C1 segment of cervical spinal cord (tissue), 14 donors: ENCODE measurements at places on chromosomes 7 and 10.
A peak's percentile ranks its signal among the peaks of the same experiment; 100 is the strongest.

DNA sequence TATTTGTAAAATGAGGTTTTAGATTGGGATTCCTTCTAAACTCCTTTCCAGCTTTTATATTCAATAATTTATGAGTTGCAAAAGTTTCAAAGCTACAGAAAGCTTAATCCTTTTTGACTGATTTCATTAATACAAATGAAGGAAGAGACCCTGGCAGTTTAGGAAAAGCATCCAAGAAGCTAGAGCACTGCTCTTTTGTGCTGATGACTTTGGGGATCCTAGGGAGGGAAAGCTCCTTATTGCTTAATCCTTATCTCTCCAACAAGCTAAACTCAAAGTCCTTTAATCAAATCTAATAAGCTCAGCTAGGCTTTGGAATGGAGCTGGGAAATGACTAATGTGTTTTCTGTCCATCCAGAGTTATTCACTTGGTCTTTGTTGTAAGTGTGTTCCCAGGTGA is 285.4 kb downstream of the ACTR3B start:
- DNase-seq, result no peak

DNA sequence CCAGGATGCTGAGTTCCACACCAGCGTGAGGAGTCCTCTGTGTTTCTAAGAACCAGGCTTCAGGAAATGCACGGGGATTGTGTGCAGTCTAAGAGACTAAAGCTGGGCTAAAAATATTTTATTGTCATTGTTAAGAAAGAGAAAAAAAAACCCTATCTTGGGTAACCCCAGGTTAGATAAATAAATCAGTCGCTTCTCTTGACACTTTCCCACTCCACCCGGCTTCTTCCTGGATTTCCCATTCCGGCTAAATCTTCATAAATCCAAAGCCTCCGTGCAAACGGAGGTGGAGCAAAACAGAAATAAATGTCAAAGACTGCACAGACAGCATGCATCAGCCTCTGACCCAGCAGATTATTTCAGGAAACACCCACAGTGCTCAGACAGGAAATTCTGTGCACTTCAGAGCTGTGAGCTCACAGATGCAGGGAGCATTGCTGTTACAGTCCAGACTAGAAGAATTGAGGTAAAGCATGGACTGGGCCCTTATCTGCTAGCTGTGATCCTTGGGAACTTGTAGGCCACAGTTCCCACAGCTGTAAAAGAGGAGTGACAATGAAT is 44.8 kb upstream of the GRID1 start:
- peak; percentile 18 for DNase-seq

DNA sequence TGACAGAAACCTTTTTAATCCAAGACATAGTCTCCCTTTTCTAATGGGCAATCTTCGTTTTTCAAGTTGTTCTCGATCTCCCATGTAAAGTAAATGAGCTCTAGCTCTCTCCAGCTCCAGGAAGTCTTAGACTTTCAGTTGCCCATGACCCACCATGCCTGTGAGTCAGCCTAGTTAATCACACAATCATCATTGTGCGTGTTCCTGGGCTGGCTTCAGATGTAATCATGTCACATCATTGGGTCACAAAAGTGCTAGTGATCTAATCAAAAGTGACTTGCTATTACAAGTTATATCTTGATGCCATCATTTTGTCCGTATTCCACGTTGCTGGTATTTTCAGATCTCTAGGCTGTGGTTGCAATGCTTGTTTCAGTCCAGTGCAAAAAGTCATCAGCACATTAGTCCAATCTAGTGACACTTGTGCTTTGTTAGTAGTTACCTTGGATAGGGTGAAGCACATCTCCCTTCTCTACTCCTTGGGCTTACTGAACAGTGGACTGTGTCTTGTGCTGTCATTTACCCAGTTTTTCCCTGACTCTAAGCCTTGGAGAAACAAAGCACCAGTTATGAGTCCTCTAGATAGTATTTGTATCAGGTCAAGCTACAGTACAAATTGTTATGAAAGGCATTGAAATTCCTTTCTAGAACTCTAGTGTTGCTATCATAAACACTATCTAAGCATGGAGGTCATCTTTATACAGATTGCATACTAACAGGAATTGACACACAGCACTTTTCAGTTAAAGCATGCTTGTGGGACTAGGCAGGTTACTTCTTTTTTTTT is 316.6 kb downstream of the GFRA1 start:
- DNase-seq, result no peak

- no peak for DNase-seq
These were observed 158.8 kb upstream of the KLF6 start for GRCh38 chr10:3943695-3944257.

- no peak for DNase-seq
These were observed at the start of gene IGF2BP3 for GRCh38 chr7:23470330-23471105. Gene IGF2BP3, minus strand, starts transcription at chr7:23470491. Its CDS starts 381 bp downstream, at chr7:23470110.

GRCh38 chr10:522350-522749 is 167.1 kb downstream of the DIP2C start:
- DNase-seq, result no peak

DNA sequence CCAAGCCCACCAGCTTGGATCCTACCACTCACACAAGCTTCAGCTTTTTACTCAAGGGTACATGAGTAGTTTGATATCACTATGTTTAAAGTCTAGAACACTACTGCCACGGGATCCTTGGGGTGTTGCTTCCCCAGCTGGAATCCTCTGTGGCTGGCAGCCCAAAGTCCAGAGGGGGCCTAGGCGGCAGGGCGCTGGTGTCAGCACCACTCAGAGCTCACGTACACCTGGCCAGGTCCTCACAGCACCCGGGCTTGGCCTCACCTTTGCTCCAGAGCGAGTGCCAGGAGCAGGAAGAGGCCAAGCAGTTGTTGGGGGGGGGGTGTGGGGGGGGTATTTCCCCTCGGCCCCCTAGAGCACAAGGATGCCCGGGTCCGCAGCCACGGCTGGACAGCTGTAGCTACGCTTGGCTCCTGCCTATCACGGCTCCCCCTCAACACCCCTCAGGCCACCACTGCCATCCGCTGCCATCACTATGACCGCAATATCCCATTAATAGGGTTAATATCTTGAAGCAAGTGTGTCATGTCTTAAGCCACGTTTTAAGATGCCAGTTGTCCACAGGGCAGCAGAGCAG is 17.0 kb downstream of the ZDHHC6 start:
- no peak for DNase-seq

DNA sequence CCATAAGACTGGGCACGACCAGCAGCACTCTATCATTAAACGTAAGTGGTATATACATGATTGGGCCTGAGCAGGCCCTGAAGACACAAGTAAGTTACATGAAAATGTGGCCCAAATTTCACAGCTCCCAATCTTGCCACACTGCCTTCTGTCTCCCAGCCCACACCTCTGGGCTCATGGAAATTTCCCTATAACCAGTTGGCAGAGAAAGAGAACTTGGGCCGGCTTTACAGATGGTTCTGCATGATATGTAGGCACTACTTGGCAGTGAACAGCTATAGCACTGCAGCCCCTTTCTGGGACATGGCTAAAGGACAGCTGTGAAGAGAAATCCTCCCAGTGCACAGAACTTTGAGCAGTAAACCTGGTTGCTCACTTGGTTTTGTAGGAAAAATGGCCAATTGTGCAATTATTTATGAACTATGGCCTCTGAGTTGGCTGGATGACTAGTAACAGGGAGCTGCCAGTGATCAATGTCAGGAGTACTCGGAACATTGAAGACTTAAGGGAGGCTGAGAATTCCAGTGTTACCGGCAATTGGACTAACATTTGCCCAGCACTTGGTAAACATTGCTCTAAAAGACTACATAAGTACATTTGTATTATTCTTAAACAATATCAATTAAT is 1006.6 kb upstream of the LRRN3 start:
- no peak for DNase-seq

DNA sequence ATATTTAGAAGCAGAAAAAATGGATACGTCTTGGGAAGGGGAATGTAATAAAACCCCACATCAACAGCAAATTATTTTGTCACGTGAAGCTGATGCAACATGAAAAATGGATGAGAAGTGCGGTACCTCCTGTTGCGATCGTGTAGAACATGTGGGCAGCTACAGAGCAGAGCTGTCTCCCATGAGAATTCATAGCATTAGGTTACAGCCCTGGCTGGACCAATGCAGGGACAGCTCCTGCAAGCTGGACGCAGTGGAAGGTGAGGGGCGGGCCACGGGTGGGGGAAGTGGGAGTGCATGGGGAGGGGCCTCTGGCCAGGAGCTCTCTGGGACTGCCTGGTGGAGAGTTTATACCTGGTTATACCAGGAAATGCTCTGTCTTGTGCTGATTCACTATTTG is 120.3 kb downstream of the GATA3 start:
- no peak for DNase-seq

DNA sequence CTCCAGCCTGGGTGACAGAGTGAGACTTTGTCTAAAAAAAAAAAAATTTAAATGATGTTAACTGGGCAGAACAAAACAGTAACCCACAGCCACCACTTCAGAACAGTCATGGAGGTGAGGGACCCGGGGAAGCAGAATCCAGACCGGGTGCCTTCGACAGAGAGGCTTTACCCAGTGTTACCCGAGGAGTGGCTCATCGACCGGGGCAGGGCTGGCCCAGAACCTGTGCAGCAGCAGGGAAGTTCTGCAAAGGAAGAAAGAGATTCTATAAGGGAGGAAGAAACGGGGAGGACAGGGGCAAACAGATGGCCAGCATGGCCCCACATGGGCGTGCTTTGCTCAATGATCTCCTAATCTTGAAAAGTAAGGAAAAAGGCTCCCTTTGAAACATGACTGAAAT is 26.0 kb upstream of the UBE3C start:
- no peak for DNase-seq

DNA sequence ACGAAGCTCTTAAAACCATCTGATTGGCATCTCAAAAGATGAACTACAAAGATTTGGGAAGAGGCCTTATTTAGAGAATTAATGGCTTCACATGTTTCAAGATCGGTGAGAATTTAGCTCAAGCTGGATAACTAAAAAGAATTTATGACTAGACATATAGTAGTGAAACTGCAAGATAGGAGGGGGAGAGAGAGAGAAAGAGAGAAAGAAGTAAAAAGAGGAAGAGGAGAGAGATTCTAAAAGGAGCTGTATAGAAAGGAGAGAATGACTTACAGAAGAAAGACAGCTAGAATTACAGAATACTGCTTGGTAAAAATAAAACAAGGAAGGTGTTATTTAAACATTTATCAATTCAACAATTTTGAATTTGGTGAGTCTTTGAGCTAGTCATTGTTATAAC is 592.3 kb downstream of the SH2D4B start:
- no peak for DNase-seq

DNA sequence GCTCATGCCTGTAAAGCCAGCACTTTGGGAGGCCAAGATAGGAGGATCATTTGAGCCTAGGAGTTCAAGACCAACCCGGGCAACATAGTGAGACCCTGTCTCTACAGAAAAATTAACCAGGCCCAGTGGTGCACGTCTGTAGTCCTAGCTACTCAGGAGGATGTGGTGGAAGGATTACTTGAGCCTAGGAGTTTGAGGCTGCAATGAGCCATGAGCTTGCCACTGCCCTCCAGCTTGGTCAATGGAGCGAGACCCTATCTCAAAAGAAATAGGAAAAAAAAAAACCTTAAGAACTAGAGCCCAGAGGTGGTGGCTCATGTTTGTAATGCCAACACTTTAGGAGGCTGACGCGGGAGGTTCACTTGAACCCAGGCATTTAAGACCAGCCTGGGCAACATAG is 2.2 kb downstream of the STRA8 start:
- no peak for DNase-seq

DNA sequence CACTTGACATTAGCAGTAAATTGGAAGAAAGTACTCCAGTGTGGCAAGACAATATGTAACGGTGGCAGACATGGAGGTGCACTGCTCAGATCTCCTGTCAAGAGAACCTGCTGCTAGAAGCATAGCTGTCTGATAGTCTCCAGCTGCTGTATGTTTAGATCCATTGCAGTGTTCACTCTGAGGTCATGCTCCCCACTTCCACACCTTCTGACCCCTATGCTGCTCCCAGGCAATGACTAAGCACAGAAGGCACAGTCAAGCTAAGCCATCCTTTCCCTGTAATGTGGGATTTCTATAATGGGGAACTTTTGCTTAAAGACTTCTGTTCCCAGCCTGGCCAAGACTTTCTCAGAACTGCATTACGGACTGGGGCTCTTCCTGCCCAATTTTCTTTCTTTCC is 315.8 kb downstream of the HPSE2 start:
- no peak for DNase-seq

DNA sequence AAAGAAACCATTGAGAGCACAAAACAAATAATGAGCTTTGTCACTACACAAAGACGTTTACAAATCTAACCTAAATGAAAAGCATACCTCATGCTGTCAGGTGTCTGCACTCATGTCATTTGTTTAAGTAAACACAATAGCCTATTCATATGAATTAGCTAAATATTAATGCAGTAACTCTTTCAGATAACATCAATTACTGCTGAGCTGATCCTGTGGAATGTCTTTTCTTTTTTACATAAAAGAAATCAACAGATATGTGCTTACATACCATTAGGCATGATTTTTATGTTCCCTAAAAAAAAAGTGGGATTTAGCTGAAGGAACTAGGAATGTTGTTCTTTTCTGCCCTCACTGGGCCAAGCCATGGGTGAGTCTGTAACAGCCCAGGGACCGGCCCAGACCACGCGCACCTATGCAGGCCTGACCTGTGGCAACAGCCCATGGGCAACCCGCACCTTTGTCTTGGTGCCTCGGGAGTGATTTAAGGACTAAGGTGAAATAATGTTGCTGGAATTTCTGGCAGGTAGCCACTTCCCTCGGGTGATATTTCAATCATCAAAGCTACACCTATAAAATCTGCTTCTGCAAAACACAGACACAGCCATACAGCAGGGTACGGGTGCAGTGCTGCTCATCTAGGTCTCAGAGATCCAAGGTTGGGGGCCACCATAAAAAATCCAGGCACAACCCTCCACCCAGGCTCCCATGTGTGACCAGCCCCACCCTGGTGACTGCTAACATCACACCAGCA is 44.6 kb downstream of the FGFR2 start:
- DNase-seq, result no peak

- DNase-seq, result no peak
These were observed 74.8 kb upstream of the CXCL12 start for GRCh38 chr10:44459671-44460070.

GRCh38 chr10:62640411-62640810 is 164.1 kb upstream of the ADO start:
- DNase-seq, result no peak

DNA sequence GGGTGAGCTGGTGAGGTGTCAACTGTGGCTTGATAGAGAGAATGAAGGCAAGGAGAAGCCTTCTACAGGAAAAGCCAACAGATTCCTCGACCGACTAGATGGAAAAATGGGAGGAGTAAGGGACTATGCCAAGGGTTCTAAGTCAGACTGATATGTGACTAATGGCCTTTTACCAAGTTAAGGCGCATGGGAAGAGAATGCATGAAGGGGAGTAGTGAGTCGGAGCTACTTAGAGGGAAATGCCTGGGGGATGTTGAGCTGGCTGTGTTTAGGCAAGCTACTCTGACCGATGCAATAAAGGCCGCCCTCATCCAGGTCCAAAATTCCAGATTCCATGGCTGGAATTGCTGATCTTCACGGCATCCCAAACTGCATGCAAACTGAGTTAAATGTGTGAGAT is 48.2 kb downstream of the APBB1IP start:
- DNase-seq, result no peak

DNA sequence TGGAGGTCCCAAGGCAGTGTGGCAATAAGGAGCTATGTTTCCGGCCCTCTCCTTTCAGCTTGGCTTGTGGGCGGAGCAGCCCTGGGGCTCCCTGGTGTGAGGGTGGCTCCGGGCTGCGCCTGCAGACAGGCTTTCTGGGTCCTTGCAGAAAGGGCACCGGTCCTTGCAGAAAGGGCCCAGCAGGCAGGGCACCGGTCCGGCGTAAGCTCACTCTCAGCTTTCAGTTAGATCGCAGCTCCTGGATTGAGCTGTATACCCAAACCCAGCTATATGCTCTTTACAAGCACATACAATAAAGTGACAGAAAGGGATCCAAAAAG is 293.8 kb upstream of the SHH start:
- no peak for DNase-seq
